ENCODE measurements at places on chromosomes 2 and 18. TPM values are rescaled to one million over a fixed set of nuclear protein-coding genes. Genes with fewer than 3 reads are reported as not detected.

DNA sequence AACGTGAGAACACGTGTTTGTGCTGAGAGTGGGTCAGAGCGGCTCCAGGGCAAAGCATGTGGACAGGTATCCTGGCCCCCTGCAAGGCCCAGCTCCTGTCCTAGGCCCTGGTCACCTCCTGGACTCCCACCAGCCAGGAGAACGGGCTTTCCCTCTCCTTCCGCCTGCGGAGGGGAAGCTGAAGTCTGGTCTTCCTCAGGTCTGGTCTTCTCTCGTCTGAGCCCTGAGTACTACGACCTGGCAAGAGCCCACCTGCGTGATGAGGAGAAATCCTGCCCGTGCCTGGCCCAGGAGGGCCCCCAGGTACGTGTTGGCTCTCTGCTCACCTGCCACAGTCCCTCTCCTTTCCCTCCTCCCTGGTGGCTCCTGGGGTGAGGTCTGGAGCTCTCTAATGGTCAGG is 963 bp downstream of the GNLY start:
- H3K27ac ChIP-seq = no peak overlapping the region
- no peak for DNase-seq
- H3K36me3 ChIP-seq = no peaks in the 10 kb centered on the region
- H3K27me3 ChIP-seq = no peaks in the 10 kb centered on the region
- no peak overlapping the region for H3K4me3 ChIP-seq
- peaks cover 4% of the 10 kb centered on the region for H3K4me1 ChIP-seq

DNA sequence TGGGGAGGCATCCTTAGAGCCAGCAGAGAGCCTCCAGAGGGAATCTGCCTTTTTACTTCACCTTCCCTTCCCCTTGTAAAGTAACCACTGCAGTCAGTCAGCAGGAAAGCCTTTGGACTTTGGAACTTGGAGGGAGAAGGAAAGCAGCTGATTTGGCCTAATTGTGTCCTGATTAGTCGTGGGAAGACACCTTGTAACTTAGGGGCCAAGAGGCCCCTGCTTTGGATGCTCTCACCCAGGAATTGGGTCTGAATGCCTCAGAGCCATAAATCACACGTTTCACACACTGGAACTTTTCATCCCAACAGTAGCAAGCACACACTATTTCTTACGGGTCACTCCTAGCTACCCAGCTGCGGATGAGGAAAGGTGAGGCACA is 81.0 kb upstream of the PPM1B start:
- no peaks in the 10 kb centered on the region for H3K36me3 ChIP-seq
- no peak for DNase-seq
- H3K4me1 ChIP-seq = peaks cover 6% of the 10 kb centered on the region
- H3K27me3 ChIP-seq = no peaks in the 10 kb centered on the region
- no peak overlapping the region for H3K4me3 ChIP-seq

DNA sequence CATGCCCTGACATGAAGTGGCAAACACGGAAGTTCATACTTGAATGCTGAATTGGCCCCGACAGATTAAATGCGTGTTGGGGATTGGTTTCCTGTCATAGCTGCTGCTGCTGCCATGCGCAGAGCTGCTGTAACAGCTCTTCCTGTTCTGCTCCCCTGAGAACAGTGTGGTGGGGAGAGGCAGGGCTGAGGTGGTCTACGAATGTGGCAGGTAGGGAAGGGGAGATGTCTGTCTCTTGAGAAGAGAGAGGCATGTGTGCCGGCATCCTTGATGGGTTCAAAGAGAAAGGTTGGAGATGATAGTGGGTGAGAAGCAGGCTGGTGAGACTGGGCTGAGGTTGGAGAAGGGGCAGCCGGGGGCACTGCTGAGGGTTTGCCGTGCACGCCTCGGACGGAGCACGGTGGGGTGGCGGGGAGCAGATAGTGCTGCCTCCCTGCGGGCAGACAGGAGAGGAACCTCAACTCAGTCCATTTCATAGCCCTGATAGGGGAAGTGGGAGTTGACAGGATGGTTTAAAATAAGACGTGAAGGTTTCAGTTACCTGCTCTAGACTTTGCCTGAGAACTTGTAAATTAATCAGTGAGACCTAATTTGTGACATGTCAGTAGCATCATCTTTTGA is 46.1 kb downstream of the TMEM185B start:
- no peak overlapping the region for H3K4me3 ChIP-seq
- H3K27me3 ChIP-seq = no peaks in the 10 kb centered on the region
- no peak for DNase-seq
- H3K4me1 ChIP-seq = peaks cover 2% of the 10 kb centered on the region
- no peaks in the 10 kb centered on the region for H3K36me3 ChIP-seq

DNA sequence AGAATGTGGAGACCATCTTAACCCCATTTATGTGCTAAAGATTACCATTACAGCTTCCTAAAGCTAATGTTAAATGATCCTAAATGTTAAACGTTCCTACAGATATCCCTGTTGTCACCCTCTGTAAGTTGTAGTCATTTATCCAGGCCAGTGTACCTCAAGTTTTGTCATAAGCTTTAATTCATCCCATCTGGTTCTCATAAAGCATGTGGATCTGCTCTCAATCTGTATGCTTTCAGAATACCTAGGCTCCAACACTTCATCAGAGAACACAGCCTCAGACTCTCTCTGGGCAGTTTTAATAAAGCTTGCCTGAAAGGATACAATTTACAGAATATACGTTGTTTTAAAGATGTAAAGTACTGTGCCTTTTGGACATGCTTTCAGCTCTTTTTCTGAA is 4.2 kb upstream of the CCDC178 start:
- H3K4me3 ChIP-seq = no peak overlapping the region
- H3K27me3 ChIP-seq = no peaks in the 10 kb centered on the region
- DNase-seq = no peak
- peaks cover under 1% of the 10 kb centered on the region for H3K4me1 ChIP-seq
- H3K27ac ChIP-seq = no peak overlapping the region
- no peaks in the 10 kb centered on the region for H3K36me3 ChIP-seq

The GNLY gene
- total RNA-seq = 12.1 TPM

DNA sequence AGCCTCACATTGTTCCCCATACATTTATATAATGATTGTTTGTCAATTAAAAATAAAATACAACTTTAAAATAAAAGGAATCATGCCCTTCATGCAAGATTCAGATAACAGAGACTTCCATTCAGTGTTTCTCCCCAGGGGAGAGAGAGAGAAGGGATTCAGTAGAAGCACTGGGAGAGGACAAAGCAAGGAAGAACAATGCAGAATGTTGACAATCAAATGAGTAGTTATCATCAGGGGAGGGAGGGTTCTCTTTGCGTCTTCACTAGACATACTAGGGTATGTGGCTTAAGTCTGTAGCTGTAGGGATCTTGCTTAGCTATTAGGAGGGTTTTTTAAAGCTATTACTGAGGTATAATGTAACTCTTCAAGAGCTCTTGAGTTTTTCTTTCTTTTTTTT is 30.7 kb downstream of the FSHR start:
- no peaks in the 10 kb centered on the region for H3K36me3 ChIP-seq
- no peaks in the 10 kb centered on the region for H3K4me1 ChIP-seq
- no peak overlapping the region for H3K27ac ChIP-seq
- DNase-seq = no peak
- H3K4me3 ChIP-seq = no peak overlapping the region
- no peaks in the 10 kb centered on the region for H3K27me3 ChIP-seq

GRCh38 chr2:144354953-144355352 is 165.0 kb downstream of the ZEB2 start:
- H3K36me3 ChIP-seq = no peaks in the 10 kb centered on the region
- no peak overlapping the region for H3K27ac ChIP-seq
- no peak overlapping the region for H3K4me3 ChIP-seq
- DNase-seq = no peak
- H3K27me3 ChIP-seq = no peaks in the 10 kb centered on the region

DNA sequence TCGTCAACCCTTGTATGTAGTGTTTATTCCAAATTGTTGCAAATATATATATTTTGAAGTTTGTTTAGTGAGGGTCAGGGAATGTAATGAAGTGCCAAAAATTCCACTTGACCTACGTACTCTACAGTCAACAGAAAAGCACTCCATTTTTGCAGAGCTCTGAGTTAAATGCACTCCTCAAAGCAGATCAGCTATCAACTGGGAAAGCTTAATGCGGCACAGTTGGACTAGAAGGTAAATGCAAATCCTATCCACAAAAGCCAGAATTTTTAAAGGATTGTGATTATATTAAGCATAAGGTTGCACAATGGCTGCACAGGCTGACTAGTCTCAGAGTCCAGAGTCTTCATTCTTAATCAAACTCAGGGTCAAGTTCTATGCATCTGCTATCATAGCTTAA is 577.1 kb downstream of the ARHGAP15 start:
- no peaks in the 10 kb centered on the region for H3K27me3 ChIP-seq
- H3K4me1 ChIP-seq = peaks cover 2% of the 10 kb centered on the region
- peak; percentile 97 for DNase-seq
- H3K27ac ChIP-seq = no peak overlapping the region
- H3K4me3 ChIP-seq = no peak overlapping the region

GRCh38 chr2:8659092-8659734 is 22.6 kb upstream of the ID2 start:
- DNase-seq = no peak
- H3K27me3 ChIP-seq = no peaks in the 10 kb centered on the region
- H3K27ac ChIP-seq = no peak overlapping the region
- no peak overlapping the region for H3K4me3 ChIP-seq

Data from lung (tissue), 17 donors.